ENCODE measurements at places on chromosomes 1 and 21.
A peak's percentile ranks its signal among the peaks of the same experiment; 100 is the strongest.

DNA sequence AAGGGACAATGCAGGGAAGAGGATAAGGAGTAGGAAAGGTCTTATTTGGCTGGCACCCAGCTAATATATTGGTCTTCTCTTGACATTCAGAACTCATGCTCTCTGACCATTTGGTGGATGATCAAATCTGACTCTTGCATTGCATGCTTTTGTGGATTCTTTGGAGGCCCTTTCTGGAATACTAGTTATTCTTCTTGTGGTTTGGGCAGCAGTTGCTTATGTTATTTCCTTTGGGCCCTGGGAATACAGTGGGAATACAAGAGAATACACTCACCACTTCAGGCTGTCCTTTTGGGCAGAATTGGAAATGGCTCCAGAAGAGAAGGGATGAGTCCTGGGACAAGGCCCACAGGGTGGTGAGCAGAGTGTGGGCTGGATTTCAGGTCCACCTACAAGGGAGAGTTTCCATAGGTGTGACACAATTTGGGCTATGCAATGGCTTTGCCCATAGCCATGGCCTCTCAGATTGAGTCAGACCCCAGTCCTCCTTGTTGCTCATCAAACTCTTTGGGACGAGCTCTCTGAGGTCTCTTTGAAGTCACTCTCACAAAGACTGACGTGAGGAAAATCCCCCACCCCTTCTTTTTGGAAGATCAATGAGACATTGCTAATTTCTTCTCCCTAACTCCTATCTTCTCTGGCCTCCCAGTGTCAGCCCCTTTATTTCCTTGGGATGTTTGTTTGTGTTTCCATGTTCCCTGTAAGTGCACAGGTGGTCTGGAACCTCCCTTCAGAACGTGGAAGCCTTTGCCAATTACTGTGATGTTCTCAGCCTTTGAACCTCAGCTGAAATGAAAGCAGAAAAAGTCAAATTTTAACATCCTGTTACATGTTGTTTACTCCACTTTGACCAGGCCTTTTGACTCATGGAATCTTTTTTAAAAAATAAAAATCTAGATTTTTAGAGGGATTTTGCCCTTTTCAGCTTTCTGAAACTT lies 19.4 kb downstream of the HSD11B1 start:
- peak; percentile 46 for DNase-seq

GRCh38 chr21:30758306-30758705 lies 3.1 kb upstream of the KRTAP21-1 start:
- DNase-seq: no peak

GRCh38 chr1:866095-866494 lies 57.6 kb upstream of the SAMD11 start:
- no peak for DNase-seq

DNA sequence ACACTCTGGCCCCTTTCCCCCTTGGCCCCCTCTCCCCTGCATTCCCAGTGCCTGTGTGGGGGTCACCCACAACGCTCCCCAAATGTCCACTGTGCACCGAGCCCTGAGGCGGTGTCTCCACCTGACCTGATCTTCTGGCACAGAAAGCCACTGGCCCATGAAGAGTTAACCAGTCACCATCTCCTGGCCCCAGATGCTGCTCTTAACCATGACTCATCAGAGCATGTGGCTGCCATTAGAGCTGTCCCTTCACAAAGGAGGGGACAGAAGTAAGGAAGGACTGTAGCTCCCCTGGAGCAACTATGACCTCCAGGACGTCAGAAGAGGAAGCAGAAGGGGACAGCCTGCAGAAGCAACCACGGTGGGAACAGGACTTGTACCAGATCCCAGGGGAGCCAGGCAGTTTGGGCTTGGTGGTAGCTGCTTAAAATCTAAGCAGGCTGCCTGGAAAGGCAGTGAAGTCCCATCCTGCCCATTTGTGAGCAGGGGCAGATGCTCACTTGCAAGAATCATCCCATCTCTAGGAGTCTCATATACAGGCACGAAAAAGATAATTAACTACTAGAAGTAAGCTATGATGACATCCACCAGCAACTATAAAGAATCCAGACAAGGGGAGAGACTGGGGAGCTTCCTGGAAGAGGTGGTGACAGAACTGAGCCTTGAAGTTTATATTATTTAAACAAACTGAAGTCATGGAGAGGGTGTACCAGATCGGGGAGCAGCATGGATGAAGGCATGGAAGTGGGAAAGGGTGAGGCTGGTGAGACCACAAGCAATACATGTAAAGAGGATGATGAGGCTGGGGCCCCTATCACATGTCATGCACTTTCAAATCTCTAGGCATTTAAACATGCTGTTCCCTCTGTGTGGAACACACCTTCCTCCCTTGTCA lies 1.1 kb upstream of the TTC39A start:
- no peak for DNase-seq

DNA sequence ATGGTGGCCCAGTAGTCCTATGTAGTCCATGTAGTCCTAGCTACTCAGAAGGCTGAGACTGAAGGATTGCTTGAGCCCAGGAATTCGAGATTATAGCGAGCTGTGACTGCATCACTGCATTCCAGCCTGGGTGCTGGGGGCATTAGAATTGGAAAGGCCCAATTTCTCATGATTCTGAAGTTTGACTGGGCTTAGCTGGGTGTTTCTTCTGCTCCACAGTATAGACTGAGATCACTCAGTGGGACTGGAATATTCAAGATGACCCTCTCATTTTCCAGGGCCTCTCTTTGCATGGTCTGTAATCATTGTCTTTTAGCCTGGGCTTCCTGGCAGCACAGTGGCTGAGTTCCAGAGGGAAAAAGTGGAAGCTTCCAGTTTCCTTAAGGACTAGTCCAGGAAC lies 26.2 kb downstream of the MROH7 start:
- DNase-seq: no peak

GRCh38 chr21:43778469-43779335 lies 2.6 kb upstream of the CSTB start:
- DNase-seq: no peak

GRCh38 chr1:241838897-241839296 lies 9.1 kb upstream of the EXO1 start:
- DNase-seq: no peak

- no peak for DNase-seq
These were observed 120.6 kb upstream of the RAVER2 start for GRCh38 chr1:64624218-64624713.

DNA sequence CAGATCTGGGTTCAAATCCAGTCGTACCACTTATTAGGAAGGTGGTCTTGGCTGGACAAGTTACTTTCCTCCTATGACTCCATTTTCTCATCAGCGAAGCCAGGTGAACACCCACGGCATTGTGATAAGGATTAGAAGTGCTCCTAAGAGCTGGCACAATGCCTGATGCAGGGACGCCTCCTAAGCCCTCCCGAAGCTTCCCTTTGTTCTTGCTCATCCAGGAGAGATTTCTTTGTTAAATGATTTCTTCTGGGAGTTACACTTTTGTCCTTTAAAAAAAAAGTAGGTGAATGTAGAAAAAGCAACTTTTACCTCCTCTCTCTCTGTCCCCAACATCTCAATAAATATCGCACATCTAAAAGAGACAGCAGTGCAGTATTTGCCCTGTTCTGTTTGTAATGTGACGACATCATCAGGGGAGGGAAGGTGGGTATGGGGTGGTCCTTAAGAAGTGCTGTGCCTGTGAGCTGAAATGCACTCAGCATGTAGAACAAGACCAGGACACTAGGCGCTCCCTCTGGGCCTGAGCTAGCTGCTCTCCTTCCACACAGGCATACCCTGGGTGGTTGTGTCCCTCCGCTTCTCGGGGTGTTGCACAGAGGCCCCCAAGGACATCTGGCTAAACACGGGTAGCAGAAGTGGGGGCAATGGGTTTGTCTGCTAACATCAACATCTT lies 43.9 kb downstream of the SUSD4 start:
- DNase-seq: no peak

DNA sequence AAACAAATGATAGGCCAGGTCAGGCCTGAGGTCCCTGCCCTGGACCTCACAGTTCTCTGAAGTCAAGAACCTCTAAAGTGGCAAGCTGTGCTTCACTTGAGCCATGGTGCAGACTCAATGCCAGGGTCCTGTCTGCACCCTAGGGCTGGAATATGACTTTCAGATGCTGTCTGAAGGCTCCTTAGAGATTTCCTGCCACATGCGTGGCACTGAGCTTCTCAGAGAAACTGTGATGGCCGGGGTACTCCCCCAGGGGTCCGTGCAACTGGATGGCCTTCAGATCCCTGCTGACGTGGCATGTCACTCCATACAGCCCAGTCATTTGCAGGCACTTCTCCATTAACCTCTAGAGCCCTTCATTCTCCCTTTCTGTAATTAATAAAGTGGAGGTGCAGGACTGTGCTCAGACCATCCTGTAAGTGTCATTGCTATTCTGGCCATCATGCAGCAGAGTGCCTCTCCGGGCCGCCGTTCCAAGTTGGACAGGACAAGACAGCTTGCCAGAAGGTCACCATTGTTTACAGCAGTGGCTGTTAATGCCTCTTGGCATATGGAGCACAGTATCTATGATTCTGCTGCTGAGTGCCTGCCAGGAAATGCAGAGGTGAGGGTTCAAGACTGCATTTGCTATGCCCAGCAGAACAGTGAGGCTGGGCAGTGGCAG lies 205.1 kb upstream of the COA6 start:
- DNase-seq: no peak

- DNase-seq: no peak
These were observed 37.9 kb downstream of the DTL start for GRCh38 chr1:212073490-212073889.

- no peak for DNase-seq
These were observed 186.2 kb downstream of the C1orf94 start for GRCh38 chr1:34362949-34363348.

DNA sequence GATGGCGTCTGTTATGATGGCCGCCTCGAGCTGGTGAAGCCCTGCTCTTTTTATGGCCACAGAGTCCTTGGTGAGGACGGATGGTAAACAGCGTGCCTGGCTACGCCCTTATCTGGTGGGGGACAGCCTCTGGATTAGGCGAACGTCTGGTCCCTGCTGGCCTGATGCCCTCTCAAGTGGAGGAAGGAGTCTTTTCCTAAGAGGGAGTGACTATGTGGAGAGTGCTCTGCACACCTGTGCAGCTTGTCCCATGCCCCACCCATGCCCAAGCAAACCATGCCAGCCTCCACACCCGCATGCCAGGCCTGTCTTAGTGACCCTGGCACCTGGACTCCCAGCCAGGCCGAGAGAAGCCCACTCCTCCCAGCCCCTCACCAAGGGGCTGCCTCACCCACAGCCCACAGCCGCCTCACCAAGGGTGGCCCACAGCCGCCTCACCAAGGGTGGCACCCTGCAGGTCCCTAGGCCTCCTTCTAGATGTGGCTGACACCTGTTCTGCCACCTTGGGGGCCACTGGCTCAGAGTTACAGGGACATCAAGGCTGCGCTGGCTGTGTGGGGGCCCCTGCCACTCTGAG lies 40.2 kb downstream of the WNT9A start:
- DNase-seq: no peak

DNA sequence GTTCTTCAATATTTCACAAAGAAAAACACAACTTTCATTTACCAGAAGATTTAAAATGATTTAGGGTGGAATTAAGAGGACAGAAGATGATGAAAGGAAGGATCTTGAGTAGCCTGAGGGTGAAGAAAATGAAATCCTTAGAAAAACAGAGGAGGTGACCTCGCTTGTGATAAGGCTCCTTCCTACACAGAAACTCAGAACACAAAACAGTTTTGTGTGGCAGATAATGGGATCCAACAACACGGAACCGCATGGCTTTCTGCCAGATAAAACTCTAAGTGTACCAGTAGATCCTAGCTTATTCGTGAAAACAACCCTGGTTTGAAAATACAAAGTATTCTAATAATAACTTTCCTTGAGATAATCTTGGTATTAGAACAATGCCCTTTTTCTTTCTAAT lies 74.0 kb upstream of the EXO1 start:
- no peak for DNase-seq

DNA sequence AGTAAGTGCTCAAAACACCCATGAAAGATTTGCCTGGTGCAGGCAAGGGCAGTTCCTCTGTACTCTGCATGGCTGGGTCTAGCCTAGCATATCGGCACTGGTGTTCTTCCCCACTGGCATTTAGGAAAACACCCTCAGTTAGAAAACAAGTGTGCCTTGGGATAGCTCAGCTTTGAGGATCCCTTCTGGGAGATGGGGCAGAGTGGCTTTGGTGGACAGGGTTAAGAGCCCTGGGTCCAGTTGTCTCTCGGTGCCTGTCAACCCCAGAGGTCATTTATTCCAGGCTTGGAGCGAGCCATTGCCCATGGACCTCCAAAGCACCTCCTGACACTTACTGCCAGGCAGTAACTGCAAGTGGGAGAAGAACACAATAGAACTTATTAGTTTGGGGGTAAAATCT lies 80.8 kb upstream of the DIRAS3 start:
- DNase-seq: no peak

DNA sequence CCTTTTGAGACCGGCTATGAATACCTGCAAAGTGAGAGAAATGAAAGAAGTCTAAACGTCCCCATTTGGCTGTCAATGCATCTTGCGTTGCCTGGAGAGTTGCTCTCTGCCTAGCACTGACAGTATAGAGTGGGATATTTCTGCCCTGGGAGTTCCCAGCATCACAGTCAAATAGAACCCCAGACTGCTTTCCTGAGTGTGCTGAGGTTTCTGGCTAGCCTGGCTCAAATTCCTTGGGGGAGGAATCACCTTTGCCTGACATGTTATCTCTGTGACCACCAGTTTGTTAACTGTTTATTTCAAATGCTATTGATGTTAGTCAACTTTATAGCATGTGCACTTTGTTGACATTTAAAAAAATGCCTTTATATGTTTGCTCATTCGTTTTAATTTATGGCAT lies 212.0 kb upstream of the FAM78B start:
- DNase-seq: no peak

GRCh38 chr1:226525750-226526149 lies 22.8 kb upstream of the STUM start:
- no peak for DNase-seq

GRCh38 chr1:29322861-29323585 lies 86.7 kb downstream of the PTPRU start:
- DNase-seq: no peak

- peak; percentile 32 for DNase-seq
These were observed 5.6 kb upstream of the KCNA10 start for GRCh38 chr1:110524311-110525248.

DNA sequence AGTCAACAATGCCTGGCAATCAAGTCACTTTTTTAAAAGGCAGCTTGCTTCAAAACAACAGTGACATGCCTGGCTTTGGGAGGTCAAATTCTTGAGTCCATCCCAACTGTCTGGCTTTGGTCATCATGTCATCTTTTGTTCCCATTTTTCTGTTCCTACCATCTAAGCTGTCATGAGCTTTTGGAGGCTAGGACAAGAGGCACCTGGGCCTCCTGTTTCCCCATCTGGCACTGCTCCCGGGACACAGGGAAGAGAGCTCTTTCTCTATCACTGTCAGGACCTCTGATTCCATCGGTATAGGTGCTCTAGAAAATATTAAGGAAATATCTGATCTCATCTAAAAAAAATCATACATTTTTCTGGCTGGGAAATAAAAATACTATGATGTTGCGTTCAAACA lies 156.3 kb downstream of the CLIC6 start:
- no peak for DNase-seq

- no peak for DNase-seq
These were observed 369.6 kb downstream of the RYR2 start for GRCh38 chr1:237411621-237412020.
